ENCODE measurements at places on chromosomes 5 and 9.

GRCh38 chr9:5628183-5628529 lies 751 bp upstream of the RIC1 start:
- DNase-seq: no peak

DNA sequence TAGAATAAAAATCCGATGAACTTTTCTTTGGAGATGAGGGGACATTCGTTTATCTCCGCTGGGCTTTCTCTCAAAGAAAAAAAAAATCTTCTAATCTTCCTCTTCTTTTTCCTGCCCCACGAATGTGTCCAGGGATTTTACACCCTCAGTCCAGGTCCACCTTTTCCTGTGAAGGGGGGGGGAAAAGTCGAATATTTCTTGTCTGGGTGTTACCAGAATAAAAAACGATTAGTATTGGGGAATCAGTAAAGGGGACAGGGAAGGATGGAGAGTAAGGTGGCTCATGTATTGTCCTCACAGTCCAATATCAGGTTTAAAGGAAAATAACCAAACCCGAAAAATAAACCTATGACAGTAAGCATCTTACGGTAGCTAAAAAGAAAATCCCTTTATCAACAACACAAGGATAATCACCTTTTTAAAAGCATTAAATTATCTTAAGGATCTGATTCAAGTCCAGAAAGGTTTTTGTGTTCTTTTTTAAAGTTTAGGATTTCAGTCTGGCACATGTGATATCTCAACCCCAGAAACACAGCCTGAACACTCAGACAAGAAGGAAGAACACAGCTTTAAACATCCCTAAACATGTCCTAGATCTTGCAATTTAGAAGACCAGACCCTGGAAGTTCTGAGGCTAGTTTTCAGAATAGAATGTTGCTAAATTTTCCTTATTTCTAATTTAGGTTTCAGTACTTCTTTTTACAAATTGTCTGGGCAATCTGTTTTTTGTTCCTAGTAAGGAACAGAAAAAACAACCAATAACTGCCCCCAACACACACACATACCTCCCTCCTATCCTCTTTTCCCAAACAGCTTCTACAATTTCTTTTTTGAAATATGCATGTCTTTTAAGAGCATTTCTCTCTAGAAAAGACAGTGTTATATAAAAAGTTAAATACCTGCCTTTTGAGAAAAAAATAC lies 1.2 kb downstream of the ZNF608 start:
- no peak for DNase-seq

DNA sequence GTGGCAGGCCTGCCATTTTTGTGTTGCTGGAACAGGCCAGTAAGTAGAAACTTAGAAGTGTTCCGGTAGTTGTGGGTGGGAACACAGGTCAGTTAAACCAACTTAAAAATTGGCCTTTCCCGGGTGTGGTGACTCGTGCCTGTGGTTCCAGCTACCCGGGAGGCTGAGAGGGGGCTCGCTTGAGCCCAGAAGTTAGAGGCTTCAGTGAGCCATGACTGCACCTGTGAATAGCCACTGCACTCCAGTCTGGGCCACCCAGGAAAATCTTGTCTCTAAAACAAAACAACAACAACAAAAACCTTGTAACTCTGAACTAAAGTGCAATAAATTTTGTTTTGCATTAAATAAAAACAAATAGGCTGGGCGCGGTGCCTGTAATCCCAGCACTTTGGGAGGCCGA lies 1.4 kb upstream of the NHP2 start:
- DNase-seq: no peak

GRCh38 chr5:167895899-167896659 lies 395.4 kb upstream of the WWC1 start:
- no peak for DNase-seq

GRCh38 chr5:12023614-12024241 lies 119.5 kb upstream of the CTNND2 start:
- DNase-seq: no peak
